HFFc6 (cell line): ENCODE measurements at places on chromosomes 2 and 18.
A peak's percentile ranks its signal among the peaks of the same experiment; 100 is the strongest.

DNA sequence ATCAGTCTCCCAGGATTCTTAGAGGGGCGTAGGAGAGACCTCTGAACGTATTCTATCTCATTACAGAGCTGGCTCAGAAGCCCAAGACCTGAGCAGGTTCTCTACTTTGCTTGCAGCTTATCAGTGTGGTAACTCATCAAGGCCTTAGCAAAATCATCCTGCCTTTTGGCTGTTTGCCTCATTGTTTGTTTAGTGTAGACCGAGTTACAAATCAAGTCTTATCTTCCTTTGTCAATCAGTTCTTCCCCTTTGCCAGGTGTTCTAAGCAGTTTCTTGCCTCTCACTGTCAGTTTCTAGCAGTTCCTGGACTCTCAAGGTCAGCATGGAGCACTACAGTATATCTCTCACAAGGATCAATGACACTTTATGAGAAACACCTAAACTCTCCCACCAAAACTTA lies 30.9 kb upstream of the NAB1 start:
- DNase-seq, result no peak

GRCh38 chr18:77066689-77067088 lies 65.9 kb downstream of the MBP start:
- no peak for DNase-seq

DNA sequence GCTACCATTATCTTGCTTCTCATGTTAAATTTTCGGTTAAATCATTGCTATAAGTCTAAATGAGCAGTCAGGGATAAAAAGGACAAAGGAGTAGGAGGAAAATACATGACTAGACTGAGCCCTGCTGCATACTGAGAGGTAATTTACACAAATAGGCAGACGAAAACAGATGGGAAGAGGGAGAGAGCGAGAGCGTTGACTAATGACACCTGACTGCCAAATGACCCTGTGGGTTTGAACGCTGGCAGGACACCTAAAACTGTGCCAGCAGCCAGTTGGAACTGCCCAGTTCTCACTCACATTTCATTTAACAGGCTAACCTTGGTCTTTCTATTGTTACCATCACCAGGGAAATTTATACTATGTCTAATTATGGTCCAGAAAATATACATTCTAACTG lies 978.2 kb downstream of the CPS1 start:
- DNase-seq, result no peak

- peak; percentile 72 for DNase-seq
These were observed 3.4 kb downstream of the TMEM18 start for GRCh38 chr2:673615-674320.

DNA sequence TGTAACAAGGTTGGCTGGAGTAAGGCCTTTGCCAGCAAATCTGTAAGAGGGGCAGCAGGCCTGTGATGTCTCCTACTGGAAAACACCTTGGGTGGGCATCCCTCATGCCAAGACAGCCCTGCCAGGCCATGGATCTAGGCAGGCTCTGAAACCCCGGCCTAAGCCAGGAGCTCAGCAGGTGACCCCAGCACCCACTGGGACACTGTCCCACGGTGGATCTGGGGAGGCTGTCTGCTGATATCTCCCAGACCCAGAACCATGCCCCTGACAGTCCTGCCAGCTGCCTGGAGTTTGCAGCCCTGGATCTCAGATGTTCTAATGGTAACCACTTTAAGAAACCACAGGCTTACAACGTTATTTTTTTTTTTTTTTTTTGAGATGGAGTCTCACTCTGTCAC lies 117.7 kb downstream of the ZNF516 start:
- no peak for DNase-seq

- no peak for DNase-seq
These were observed 101.6 kb downstream of the ADCYAP1 start for GRCh38 chr18:1006304-1006703.

GRCh38 chr2:238315031-238315595 lies 5.2 kb upstream of the TRAF3IP1 start:
- DNase-seq, result no peak

GRCh38 chr2:49153252-49153651 lies 1.1 kb downstream of the FSHR start:
- no peak for DNase-seq

DNA sequence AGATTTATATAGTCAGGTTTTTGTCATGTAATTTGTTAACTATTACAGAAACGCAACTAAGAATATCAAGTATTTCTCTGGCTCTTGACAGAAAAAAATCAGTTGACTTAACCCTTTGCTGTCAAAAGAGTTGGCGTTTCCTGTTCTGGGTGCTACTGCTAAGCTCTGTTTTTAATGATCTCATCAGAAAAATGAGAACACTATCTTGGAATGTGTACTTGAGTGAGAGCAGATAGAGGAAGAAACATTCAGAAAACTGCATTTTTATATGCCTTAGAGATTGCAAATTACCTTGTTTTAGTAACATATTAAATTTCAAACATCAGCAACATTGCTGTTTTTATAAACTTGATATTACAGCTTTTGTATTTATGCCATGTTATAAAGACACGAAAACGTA lies 297.9 kb downstream of the RDH14 start:
- DNase-seq, result no peak

- peak; percentile 90 for DNase-seq
These were observed 118.9 kb upstream of the TCF4 start for GRCh38 chr18:55706898-55707297.

- DNase-seq, result no peak
These were observed 82.6 kb upstream of the TXNDC2 start for GRCh38 chr18:9803063-9803697.

DNA sequence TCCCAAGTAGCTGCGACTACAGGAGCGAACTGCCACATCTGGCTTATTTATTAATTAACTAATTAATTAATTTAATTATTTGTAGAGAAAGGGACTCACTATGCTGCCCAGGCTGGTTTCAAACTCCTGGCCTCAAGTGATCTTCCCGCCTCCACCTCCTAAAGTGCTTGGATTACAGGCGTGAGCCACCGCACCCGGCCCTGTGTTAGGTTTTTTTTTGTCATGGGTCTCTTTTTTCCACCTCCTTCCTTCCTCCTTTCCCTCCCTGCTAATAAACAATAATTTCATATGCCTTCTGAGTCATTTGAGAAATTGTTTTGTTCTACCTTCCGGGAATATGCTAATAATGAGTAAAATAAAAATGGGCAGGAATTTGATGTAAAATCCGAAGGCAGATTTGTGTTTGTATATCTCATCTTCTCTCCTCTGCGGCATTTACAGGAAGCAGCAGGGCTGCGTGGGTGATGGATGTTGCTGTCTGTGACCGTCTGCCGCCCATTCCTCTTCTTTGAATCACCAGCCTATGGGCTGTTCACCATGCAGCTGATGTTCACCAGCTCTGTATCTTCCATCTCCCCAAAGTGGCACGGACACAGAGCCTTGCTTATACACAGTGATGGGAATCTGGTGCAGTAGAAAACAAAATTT lies 89.9 kb downstream of the ACSL3 start:
- peak; percentile 74 for DNase-seq

DNA sequence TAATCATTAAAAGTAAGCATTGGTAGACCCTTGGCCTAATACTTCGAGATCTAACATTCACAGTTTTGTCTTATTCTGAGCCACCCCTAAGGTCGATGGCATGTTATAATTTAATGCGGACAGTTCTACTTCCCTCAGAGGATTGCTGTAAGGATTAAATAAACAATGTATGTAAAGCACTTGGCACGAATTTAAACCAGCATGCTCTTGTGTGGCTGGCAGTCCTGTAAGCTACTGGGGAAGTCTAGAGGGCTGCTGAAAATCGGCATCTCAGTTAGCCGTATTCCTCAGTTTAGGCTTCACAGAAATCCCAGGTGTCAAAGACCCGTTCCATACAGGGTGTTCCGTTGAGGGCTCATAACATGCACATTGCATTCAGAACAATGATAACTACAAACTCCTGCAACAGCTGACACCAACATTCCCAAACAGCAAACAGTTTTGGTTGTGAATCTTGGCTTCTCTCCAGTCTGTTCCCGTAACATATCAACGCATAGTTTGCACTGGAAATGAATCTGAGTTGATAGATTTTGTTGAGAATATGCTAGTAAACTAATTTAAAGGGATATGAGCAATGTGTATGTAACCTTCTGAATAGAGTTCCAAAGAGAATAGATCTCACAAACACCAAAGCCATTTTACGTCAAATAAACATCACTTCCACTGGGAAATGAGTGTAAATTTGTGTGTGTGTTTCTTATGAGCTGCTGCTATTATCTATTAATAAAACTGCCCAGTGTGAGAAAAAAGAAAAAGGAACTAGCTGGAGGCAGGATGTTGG lies 52.2 kb upstream of the ACKR3 start:
- DNase-seq, result no peak

- no peak for DNase-seq
These were observed 30.6 kb upstream of the EPC2 start for GRCh38 chr2:148614014-148614321.

- no peak for DNase-seq
These were observed 23.4 kb downstream of the ZNF516 start for GRCh38 chr18:76471593-76471992.

GRCh38 chr2:29733965-29734364 lies 187.4 kb downstream of the ALK start:
- no peak for DNase-seq

DNA sequence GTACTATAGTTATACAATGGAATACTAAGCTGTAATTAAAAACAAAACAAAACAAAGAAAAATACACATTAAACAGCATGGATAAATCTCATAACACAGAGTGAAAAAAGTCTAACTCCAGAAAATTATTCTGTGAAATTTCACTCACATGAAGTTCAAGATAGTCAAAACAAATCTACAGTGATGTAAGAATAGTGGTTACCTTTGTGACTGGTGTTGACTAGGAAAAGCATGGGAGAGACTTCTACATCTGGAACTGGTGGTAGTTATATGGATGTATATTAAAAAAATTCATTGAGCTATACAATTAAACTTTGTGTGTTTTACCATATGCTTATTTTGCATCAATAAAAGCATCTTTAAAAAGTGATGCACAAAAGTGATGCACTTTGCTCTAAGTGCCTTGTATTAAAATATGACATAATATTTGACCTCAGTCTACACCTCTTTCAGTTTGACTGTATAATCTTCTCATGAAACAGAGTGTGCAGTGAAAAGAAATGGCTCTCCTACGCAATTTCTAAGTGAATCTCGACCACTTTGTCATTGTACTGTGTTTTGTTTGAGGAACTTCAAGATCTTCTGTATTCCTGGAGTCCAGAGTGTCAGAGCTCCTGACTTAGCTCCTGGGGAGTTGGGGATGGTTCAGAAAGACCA lies 28.0 kb downstream of the STAT4 start:
- no peak for DNase-seq

DNA sequence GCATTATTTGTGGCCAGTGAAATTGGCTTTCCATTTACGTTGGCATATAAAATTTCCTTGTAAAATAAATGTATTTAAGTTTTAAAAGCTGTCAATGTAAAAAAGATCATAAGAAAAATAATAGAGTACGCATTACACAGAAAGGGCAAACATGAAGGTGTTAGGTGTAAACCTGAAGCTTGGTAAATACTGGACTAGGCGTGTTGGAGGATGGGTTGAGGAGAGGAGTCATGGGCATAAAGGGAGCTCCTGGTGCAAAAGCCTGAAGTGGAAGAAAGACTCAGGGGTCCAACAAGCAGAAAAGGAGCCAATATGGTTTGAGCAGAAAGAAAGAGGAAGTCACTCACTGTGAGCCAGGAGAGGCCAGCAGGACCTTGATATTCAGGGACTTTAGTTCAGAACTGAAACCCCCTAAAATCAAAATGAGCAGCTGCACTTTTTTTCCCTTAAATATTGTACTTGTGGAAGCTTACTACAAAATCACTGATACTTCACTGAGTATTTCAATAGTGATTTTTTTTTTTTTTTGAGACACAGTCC lies 24.4 kb downstream of the SP5 start:
- no peak for DNase-seq

DNA sequence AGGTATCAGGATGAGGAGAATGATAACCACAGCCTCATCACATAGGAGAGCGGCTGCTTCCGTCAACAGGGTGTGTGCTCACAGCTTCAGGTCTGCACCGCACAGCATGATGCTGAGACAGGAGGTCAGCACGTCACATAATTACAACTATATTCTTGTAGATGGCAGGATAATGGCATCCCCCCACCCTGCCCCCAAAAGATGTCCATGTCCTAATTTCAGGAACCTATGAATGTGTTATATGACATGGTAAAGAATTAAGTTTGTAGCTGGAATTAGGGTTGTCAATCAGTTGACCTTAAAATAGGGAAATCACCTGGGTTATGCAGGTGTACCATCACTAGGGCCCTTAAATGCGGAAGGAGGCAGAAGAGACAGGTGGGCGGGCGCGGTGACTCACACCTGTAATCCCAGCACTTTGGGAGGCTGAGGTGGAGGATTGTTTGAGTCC lies 73.9 kb downstream of the ARL4C start:
- no peak for DNase-seq

GRCh38 chr2:49914281-49914680 lies 760.0 kb upstream of the FSHR start:
- DNase-seq, result no peak
